Bladder microvascular endothelial cell (primary cell): ENCODE measurements at places on chromosomes 5 and 9. TPM values are rescaled to one million over a fixed set of nuclear protein-coding genes. Genes with fewer than 3 reads are reported as not detected.

RANBP3L gene
- 0.25 TPM in 1 of 2 replicates, not detected in the other for total RNA-seq

MACIR gene
- total RNA-seq, result 6.0 and 15.8 TPM in 2 replicates

TTC23L gene
- not detected in 2 replicates for total RNA-seq

DDX4 gene
- total RNA-seq, result not detected in 2 replicates

CBY3 gene
- 0.16 TPM in 1 of 2 replicates, not detected in the other for total RNA-seq

ENTR1 gene
- 21.4 and 34.0 TPM in 2 replicates for total RNA-seq
